NCI-H774 (cell line): ENCODE measurements at places on chromosomes 7 and 10.

- DNase-seq: no peak
Observed at GRCh38 chr7:48087349-48087748, 1.7 kb upstream of the UPP1 start.

GRCh38 chr7:156919132-156919713 is 26.2 kb upstream of the LMBR1 start:
- DNase-seq: peak; percentile 40

- DNase-seq: no peak
Observed at GRCh38 chr7:117249696-117250095, 73.2 kb downstream of the WNT2 start.

GRCh38 chr7:93719546-93719945 is 145.0 kb upstream of the CALCR start:
- DNase-seq: no peak
